ENCODE measurements at places on chromosomes 6 and 20.

- no peak for DNase-seq
These were observed 177.6 kb downstream of the THBS2 start for GRCh38 chr6:169075915-169076654.

DNA sequence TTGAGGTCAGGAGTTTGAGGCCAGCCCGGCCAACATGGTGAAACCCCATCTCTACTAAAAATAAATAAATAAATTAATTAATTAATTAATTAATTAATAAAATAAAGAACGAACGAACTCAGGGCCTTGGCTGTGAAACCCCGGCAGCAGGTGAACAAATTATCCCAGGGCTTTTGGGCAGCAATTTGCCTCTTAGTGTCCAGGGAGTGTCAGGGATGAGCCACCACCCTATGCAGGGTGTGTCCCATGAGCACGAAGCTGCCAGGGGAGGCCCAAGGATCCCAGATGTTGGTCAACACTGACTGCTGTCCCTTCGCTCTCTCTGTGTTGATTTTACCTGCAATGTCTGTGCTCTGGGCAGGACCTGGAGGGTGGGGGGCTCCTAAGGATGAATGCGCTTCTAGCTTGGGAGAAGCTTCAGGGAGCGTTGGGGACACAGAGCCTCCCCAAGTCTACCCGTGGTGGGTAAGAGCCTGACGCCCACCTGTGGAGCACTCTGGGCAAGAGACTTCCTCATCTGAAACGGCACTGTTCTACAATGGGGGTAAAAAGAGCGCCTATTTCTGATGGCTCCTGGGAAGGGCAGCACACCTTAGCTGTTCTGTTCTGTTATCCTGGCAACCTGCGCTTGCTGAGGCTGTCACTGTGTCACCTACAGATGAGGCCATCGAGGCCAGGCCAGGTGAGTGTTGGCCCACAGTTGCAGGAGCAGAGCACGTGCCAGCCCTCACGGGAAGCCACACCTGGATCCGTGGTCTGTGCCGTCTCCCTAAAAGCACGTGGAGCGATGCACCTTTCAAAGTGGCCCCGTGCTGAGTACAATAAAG is 125.5 kb upstream of the CDH4 start:
- no peak for DNase-seq

DNA sequence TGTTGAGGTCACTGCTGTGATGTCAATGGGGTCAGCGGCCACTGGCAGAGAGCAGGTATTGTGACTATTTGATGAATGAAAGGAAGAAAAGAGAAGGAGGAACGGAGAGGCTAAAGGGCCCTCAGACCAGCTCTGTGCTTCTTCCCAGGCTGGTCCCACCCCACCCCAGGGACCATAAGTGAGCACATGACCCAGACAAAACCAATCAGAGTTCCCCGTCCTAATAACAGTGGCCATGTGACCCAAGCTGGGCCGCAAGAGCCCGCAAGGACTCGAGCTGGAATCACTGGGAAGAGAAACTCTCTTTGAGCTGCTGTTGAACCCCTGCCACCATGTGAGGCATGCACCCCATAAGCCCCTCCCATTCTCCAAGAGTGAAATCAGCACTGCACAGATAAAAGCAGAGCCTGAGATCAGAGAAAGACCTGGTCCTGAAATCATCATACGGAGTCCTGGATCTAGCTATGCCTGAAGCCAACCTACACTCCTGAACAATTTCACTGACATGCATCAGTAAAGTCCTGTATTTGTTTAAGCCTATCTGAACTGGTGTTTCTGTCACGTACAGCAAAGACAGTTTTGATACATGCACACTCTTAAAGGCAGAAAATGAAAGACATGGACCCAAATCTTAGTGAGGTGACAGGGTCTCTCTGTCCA is 90.2 kb downstream of the PREX1 start:
- DNase-seq: no peak

DNA sequence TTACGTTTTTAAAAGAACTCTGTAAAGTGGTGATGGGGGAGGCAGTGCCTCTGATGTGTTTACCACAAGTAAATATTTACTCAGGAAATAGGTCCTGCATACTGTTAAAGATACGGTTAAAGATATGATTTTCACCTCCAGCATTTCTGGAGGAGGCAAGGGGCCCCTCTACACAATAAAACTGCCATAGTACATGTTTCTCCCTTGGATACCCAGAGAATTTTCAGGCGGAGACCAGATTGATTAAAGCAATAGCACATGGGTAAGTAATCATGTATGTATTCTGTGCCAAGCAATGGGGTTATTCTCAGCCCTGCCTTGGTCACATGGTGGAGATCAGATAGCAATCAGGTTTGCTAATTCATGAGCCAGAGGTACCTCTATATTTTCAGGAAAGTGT is 9.6 kb downstream of the RIPOR2 start:
- DNase-seq: no peak

All from RPMI7951 (cell line).